ENCODE measurements at places on chromosomes 2 and 18.

- H3K27ac ChIP-seq, result no peak overlapping the region
- no peak overlapping the region for H3K4me3 ChIP-seq
- peaks cover 28% of the 10 kb centered on the region for H3K4me1 ChIP-seq
- H3K27me3 ChIP-seq, result no peaks in the 10 kb centered on the region
- H3K36me3 ChIP-seq, result no peaks in the 10 kb centered on the region
Observed at GRCh38 chr18:34529358-34530335, 180.5 kb upstream of the DTNA start.

GRCh38 chr2:132813422-132813821 is 143.4 kb upstream of the LYPD1 start:
- DNase-seq, result no peak
- no peaks in the 10 kb centered on the region for H3K36me3 ChIP-seq
- no peak overlapping the region for H3K4me3 ChIP-seq
- no peaks in the 10 kb centered on the region for H3K4me1 ChIP-seq

- H3K36me3 ChIP-seq, result no peaks in the 10 kb centered on the region
- peak; percentile 61 for DNase-seq
- H3K4me1 ChIP-seq, result no peaks in the 10 kb centered on the region
- peaks cover 37% of the 10 kb centered on the region for H3K27me3 ChIP-seq
Observed at GRCh38 chr2:118202707-118203303, 114.5 kb downstream of the INSIG2 start.

- no peak for DNase-seq
- H3K4me1 ChIP-seq, result peaks cover 19% of the 10 kb centered on the region
- H3K4me3 ChIP-seq, result no peak overlapping the region
Observed at GRCh38 chr2:36449213-36449612, 93.6 kb downstream of the CRIM1 start.

DNA sequence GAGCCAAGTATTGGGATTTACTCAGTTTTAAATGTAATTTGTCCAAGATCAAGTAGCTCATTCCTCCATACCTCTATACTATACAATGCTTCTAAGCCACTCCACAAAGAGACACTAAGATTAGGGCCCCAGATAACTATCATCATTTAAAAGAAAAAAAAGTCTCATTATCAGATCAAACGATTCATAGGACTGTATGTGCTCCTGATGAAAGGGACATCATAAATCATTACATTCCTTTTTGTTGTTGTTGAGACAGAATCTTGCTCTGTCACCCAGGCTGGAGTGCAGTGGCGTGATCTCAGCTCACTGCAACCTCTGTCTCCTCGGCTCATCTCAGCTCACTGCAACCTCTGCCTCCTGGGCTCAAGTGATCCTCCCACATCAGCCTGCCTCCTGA is 2.2 kb upstream of the SLC3A1 start:
- no peaks in the 10 kb centered on the region for H3K36me3 ChIP-seq
- peaks cover 4% of the 10 kb centered on the region for H3K4me1 ChIP-seq
- H3K27ac ChIP-seq, result no peak overlapping the region
- no peak overlapping the region for H3K4me3 ChIP-seq
- no peak for DNase-seq
